ENCODE measurements at places on chromosomes 3 and 15. TPM values are rescaled to one million over a fixed set of nuclear protein-coding genes. Genes with fewer than 3 reads are reported as not detected.

DNA sequence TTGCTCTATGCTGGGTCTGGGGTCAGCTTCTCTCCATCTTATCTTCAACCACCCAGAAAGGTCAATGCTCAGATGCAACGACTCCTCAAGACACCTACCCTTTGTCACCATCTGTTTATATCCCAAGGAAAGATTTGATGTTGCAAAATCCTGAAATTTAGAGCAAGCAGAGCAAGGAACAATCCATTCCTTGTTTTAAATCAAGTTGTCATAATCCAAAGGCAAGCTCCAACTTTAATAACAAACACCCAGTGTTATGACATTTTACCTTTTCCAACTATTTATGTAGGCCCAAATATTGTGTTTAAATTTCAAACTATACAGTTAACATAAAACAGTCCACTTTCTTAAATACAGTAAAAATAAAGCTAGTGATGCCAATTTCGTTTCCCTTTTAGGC lies 116.5 kb upstream of the LRIG1 start:
- H3K4me1 ChIP-seq, result peaks cover 23% of the 10 kb centered on the region
- no peak for DNase-seq
- H3K4me3 ChIP-seq, result no peak overlapping the region
- no peaks in the 10 kb centered on the region for H3K36me3 ChIP-seq

GRCh38 chr3:76554707-76555106 lies 485.2 kb upstream of the ROBO2 start:
- no peaks in the 10 kb centered on the region for H3K36me3 ChIP-seq
- no peaks in the 10 kb centered on the region for H3K4me1 ChIP-seq
- H3K27me3 ChIP-seq, result no peaks in the 10 kb centered on the region
- no peak for DNase-seq
- no peak overlapping the region for H3K27ac ChIP-seq

DNA sequence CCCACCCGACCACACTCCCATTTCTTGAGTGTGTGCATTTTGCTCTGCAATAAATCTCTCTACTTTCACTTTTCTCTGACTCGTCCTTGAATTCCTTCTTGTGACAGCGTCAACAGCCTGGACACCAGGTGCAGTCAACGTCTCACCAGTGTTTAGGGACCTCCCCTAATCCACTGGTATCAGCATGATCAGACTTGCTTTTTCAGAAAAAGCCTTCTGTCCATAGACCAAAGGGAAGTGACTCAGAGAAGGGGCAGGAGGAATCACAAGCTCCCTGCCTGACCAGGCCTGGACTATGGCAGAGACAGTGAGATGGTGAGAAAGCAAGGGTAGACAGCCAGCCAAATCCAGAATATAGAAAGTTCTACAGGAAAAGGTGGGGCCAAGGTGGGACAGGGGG lies 15.5 kb downstream of the CCR5 start:
- no peak overlapping the region for H3K27ac ChIP-seq
- H3K4me1 ChIP-seq, result peaks cover 23% of the 10 kb centered on the region
- no peak overlapping the region for H3K4me3 ChIP-seq
- no peaks in the 10 kb centered on the region for H3K36me3 ChIP-seq
- no peaks in the 10 kb centered on the region for H3K27me3 ChIP-seq

DNA sequence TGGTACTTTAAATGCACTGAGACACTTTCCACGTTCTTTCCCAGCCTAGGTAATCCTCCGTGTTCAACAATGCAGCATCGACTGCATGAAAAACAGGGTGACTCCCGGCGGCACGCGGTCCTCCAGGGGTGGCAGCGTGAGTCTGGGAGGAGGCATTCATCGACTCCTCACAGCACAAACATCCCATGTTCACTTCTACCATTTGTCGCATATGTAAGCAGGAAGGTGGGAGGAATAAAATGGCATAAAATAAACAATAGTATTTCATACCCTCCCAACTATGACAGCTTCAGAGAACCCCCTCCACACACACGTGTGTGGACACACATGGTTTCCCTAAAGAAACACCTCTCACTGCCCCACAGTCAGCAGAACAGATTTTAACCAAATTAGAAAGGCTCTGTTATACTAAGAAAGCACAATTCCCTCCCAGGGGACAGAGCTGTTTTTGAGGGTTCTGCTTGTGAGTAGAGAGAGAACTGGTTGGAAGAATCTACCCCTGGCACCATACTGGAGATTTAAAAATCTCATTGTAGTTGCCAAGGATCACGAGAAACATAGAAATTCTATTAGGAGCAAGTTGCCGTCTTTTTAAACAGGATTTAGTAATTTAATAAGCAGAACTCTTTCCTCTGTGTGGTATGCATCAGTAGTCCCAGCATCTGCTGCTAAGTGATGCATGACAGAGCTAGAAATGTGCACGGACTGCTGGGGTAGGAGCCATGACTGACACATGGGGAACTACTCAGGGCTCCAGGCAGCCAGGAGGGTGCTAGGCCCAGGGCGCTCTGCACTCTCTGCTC lies 6.0 kb downstream of the FAM43A start:
- H3K4me3 ChIP-seq, result peak overlapping the region; percentile 40
- H3K27me3 ChIP-seq, result no peaks in the 10 kb centered on the region
- H3K27ac ChIP-seq, result peak overlapping the region; percentile 93
- no peaks in the 10 kb centered on the region for H3K36me3 ChIP-seq
- peaks cover 75% of the 10 kb centered on the region for H3K4me1 ChIP-seq

- H3K27me3 ChIP-seq, result no peaks in the 10 kb centered on the region
- H3K27ac ChIP-seq, result no peak overlapping the region
- H3K4me3 ChIP-seq, result no peak overlapping the region
- no peak for DNase-seq
- peaks cover 27% of the 10 kb centered on the region for H3K36me3 ChIP-seq
Measured at GRCh38 chr15:52379395-52380106, 83.9 kb upstream of the MYO5C start.

- H3K4me3 ChIP-seq, result no peak overlapping the region
- no peaks in the 10 kb centered on the region for H3K36me3 ChIP-seq
- H3K27ac ChIP-seq, result no peak overlapping the region
- H3K4me1 ChIP-seq, result no peaks in the 10 kb centered on the region
- DNase-seq, result no peak
Measured at GRCh38 chr3:65563861-65564260, 474.9 kb downstream of the MAGI1 start.

GRCh38 chr3:136332302-136332701 lies 82.2 kb downstream of the PCCB start:
- H3K27ac ChIP-seq, result no peak overlapping the region
- peaks cover 3% of the 10 kb centered on the region for H3K4me1 ChIP-seq
- no peak overlapping the region for H3K4me3 ChIP-seq
- no peaks in the 10 kb centered on the region for H3K27me3 ChIP-seq

DNA sequence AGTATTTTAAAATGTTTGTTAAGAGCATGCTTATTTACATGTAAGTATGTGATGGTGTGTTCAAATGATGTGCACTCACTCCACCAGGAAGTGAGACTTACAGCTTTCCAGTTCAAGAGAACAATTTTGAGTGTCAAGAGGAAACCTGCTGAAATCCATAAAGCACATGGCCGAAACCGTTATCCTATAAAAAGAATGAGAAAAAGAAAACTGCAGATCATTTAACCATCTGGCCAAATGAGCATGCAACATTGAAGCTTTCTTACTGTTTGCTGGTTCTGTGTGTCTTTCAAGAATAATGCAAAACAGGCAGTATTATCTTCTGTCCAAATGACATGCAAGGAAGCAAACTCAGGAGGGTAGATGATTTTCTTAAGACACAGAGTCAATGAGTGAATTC lies 26.3 kb downstream of the GABRR3 start:
- H3K4me1 ChIP-seq, result no peaks in the 10 kb centered on the region
- no peak for DNase-seq
- no peak overlapping the region for H3K27ac ChIP-seq
- H3K36me3 ChIP-seq, result no peaks in the 10 kb centered on the region

DNA sequence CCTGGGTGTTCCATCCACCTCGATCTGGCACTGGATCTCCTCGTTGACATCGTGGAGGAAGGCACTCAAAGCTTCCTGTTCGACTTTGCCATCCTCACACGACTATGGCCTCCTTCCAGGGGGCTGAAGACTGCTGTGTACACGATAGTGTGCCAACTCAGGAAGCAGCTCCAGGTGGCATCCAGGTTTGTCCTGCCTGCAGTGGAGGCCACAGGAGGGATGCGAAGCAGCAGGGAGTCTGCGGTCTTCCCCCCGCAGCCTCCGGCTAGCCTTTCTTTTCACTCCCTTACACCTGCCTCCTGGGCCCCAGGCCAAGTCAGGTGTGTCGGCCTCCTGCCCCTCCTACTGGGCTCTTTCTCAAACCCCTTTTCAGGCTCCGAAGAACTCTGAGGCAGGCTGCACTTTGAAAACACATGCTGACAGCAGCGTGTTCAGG lies 32.2 kb downstream of the SYNM start:
- no peaks in the 10 kb centered on the region for H3K36me3 ChIP-seq
- H3K4me3 ChIP-seq, result no peak overlapping the region
- no peak overlapping the region for H3K27ac ChIP-seq
- H3K27me3 ChIP-seq, result no peaks in the 10 kb centered on the region

GRCh38 chr3:123324880-123325765 lies 123.4 kb downstream of the SEC22A start:
- no peak overlapping the region for H3K27ac ChIP-seq
- no peak overlapping the region for H3K4me3 ChIP-seq
- H3K36me3 ChIP-seq, result no peaks in the 10 kb centered on the region
- H3K27me3 ChIP-seq, result no peaks in the 10 kb centered on the region

DNA sequence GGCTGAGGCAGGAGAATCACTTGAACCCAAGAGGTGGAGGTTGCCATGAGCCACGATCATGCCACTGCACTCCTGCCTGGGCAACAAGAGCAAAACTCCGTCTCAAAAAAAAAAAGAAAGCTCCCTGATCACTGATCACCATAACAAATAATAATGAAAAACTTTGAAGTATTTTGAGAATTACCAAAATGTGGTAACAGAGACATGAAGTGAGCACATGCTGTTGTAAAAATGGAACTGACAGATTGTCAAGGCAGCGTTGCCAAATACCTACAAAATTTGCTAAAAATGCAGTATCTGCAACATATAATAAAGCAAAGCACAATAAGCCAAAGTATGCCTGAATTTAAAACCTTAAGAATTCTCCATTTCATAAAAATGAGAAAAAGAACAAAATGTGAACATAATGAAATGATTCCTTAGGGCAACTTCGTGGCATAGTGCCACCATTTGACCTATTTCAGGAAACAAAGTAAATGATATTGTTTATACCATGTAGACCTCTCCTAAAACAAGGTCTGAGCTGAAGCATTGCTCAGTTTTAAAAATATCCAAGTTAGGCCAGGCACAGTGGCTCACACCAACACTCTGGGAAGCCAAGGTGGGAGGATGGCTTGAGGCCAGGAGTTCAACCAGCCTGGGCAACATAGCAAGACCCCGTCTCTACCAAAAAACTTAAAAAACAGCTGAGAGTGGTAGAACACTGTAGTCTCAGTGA lies 5.8 kb downstream of the USP4 start:
- no peaks in the 10 kb centered on the region for H3K27me3 ChIP-seq
- H3K4me3 ChIP-seq, result no peak overlapping the region
- no peak overlapping the region for H3K27ac ChIP-seq
- peaks cover 6% of the 10 kb centered on the region for H3K4me1 ChIP-seq
- DNase-seq, result no peak

DNA sequence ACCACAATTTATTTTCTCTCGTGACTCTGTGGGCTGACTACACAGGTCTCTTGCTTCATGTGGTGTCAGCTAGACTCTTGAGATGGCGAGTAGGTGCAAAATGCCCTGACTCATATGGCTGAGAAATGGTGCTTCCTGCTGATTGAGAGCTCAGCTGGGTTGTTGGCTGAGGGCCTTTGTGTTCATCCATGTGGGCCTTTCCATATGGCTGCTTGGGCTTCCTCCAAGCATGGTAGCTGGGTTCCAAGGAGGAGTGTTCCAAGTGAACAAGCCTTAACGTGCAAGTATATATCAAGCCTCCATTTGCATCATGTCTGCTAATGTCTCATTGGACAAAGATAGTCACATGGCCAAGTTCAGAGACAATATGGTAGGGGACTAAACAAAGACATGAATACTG lies 164.0 kb downstream of the PDCD6IP start:
- peaks cover 4% of the 10 kb centered on the region for H3K4me1 ChIP-seq
- DNase-seq, result no peak

DNA sequence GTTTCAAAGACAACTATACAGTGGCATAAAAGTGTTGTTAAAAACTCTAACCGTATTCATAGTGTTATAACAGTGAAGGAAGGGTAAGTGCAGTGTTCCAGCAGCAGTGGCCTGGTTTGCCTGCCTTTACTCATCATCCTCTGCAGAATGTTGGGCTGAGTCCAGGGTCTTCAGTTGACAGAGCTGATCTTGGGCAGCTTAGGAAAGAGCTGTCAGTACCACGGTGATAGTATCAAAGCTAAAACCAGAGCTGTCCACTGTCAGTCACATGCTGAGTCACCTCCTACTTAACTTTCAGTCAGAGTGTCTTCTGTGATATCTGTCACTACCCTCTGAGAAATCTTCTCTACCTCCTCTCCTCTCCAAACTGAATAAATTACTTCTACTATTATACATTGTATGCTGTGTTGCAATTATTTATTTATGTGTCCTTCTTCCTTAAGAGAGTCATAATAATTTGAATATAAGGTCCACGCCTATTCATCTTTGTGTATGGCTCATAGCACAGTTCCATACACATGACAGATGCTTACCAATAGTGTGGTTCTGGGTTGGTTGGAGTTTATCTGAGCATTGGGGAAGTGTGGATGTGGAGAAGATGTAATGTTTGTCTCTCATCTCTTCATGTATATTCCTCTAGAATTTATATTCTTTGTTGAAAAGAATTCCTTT lies 242.1 kb downstream of the ZIC1 start:
- H3K36me3 ChIP-seq, result no peaks in the 10 kb centered on the region
- H3K4me3 ChIP-seq, result no peak overlapping the region
- DNase-seq, result no peak

DNA sequence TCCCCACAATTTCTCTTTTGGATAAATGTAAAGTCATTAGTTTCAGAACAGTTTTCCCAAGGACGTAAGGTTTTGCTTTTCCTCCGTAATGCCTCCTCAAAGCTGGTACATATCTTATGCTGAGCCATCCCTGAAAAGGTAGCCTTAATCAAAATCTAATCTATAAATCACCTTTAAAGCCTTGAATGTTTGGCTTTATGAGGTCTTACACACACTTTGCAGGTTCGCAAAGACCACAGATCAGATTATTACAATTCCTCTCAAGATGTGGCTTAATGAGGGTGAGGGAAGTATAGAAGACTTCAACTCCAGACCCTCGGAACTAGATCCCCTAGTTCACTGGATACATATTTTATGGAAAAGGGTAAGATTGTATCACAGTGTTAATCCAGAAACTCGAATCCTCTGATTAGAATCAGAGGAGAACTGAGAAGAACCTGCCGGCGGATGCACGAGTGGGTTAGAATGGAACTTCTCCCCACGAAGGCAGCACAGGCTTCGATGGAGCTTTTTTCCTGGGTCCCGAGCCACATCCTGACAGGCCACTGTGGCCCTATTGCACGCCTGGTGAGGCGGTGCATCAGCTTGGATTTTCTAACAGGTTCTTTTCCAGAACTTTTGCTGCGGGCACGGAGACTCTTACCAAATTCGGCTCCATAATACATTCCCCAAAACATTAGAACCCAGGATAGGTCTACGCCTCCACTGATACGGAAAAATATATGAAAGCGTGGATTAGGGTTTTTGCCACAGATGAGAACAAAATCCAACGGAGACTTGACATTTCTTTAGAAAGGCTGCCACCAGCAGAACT lies 1.2 kb downstream of the CTXND1 start:
- H3K4me3 ChIP-seq, result no peak overlapping the region
- H3K27me3 ChIP-seq, result no peaks in the 10 kb centered on the region
- no peaks in the 10 kb centered on the region for H3K4me1 ChIP-seq
- no peak for DNase-seq
- H3K27ac ChIP-seq, result no peak overlapping the region

Gene C3orf49
- not detected for total RNA-seq

Gene RLBP1
- total RNA-seq, result not detected

Gene ZKSCAN7
- 7.3 TPM for total RNA-seq

Gene ELP6
- 60.4 TPM for total RNA-seq

Gene NR1I2
- 3.8 TPM for total RNA-seq

Gene GP5
- not detected for total RNA-seq

Gene TOPBP1
- 93.9 TPM for total RNA-seq
